Aorta (tissue), 5 donors: ENCODE measurements at places on chromosomes 3 and 15. TPM values are rescaled to one million over a fixed set of nuclear protein-coding genes. Genes with fewer than 3 reads are reported as not detected.

GRCh38 chr3:55686426-55687254, 199.5 kb upstream of the WNT5A start:
- no peak for DNase-seq
- H3K36me3 ChIP-seq, result no peaks in the 10 kb centered on the region
- no peaks in the 10 kb centered on the region for H3K4me1 ChIP-seq
- no peak overlapping the region for H3K27ac ChIP-seq

- H3K4me1 ChIP-seq, result no peaks in the 10 kb centered on the region
- DNase-seq, result peak; percentile 92
- peak within 1 kb of the TSS; percentile 73 for H3K4me3 ChIP-seq
- H3K36me3 ChIP-seq, result peaks cover under 1% of the 10 kb centered on the region
Measured at GRCh38 chr3:40476478-40477470, at the start of gene ZNF619. ZNF619 (plus strand) TSS chr3:40477122; CDS start chr3:40477980, 858 bp downstream.

DNA sequence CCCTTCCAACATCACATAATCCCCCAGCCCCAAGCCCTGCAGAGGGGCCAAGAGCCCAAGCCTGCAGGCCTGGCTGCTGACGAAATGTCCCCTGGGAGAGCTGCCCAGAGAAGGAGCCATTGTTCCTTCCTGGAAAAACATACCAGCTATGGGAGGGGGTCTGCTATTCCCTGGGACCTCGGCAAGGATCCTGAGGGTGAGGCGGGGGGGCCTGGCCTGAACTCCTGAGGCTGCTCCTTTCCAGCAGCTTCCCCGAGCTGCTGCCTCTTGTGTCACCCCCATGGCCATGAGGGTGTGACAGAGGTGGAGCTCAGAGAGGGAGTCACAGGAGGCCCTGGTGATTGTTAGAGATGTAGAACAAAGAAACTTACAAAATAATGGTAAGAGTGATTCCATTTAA, 12.9 kb downstream of the LOXL1 start:
- no peaks in the 10 kb centered on the region for H3K36me3 ChIP-seq
- H3K27me3 ChIP-seq, result no peaks in the 10 kb centered on the region
- peak; percentile 75 for DNase-seq
- H3K4me1 ChIP-seq, result peaks cover 5% of the 10 kb centered on the region

COL6A5 gene
- not detected for total RNA-seq

DNA sequence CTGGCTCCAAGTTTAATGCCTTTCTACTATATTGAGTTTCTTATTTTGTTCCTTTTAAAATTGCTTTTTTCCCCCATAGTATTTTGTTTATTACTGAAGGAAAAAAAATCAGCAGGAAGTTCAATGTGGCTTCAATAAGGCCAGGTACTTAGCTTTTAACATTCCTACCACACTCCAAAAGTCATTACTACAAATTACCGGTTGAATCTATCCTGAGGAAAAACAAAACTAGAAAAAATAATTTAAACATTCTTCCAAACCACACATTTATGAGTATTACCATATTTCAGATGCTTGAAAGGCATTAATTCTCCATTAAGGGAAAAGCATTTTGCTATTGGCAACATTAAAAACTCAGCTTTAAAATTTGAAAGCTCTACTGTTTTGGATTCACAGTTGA, 20.2 kb upstream of the TNFSF10 start:
- H3K4me3 ChIP-seq, result no peak overlapping the region
- no peaks in the 10 kb centered on the region for H3K27me3 ChIP-seq
- H3K4me1 ChIP-seq, result no peaks in the 10 kb centered on the region
- no peaks in the 10 kb centered on the region for H3K36me3 ChIP-seq
- DNase-seq, result no peak

GRCh38 chr3:150635526-150635925, 32.4 kb downstream of the SELENOT start:
- H3K4me3 ChIP-seq, result no peak overlapping the region
- no peaks in the 10 kb centered on the region for H3K36me3 ChIP-seq
- DNase-seq, result no peak
- H3K4me1 ChIP-seq, result no peaks in the 10 kb centered on the region
- no peak overlapping the region for H3K27ac ChIP-seq

DNA sequence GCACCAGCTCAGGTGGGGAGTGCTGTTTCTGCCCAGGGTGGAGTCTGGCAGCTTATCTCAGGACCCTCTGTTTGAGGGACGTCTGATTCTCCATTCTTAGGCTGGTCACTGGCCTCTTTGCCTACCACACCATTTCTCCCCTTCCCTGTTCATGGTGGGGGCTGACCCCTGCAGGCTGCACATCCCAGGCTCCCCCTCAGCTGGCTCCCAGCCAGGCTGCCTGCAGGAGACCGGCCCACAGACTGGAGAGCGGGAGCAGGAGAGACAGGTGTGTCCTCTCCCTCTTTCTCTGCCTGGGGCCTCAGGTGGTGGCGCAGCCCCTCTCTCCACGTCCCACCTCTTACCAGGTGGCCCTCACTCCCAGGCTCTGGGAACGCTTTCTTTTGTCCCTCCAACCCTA, 60.8 kb downstream of the RAB11A start:
- no peaks in the 10 kb centered on the region for H3K27me3 ChIP-seq
- H3K4me3 ChIP-seq, result no peak overlapping the region
- no peak overlapping the region for H3K27ac ChIP-seq
- no peak for DNase-seq

DNA sequence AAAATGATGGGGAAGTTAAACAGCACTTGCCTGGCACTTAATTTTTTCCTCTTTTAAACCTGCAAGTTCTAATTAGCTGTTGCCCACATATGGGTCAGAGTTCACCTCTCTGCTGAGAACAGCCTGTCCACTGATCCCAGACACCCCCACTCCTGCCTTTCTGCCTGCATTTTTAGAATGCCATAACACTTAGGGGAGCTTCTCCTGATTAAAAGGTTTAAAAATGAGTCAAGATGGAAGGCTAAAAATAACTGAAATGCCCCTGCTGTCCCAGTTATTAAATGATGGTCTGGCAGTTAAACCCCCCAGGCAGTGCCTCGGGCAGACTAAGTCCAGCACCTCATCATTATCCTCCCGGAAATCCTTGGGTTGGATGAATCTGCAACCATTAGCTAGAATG, 913.6 kb upstream of the ARPP21 start:
- no peaks in the 10 kb centered on the region for H3K36me3 ChIP-seq
- H3K27me3 ChIP-seq, result no peaks in the 10 kb centered on the region
- no peak overlapping the region for H3K4me3 ChIP-seq
- no peak for DNase-seq

DNA sequence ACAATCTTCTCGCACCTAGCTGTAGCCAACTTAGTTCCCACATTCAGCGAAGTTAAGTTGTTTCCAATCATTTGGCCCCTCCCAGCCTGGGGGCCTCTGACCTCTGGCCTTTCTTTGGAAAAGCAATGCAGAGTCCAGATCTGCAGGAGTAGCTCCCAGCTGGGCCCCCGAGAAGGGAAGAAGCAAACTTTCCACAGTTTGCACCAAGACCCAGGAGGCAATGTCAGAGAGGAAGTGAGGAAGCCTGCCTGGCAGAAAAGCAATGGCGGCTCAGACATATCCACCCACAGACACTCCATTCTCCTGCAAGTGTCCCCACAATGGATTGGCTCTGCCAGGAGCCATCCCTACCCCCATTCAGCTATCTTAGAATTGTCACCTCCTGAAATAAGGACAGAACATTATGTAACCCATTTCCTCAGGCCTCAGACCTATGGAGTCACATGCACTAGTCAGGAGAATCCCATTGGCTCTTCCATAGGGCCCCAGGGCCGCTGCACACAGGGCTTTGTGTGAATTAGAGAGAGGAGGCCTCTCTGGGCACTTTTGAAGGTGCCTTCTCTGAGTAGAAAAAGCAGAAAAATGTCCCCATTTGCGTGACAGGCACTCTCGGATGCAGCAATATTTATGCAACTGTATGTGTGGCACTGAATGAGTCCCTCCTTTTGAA, 3.0 kb upstream of the BUB1B start:
- H3K27ac ChIP-seq, result no peak overlapping the region
- no peaks in the 10 kb centered on the region for H3K27me3 ChIP-seq
- no peak overlapping the region for H3K4me3 ChIP-seq
- H3K4me1 ChIP-seq, result no peaks in the 10 kb centered on the region

DNA sequence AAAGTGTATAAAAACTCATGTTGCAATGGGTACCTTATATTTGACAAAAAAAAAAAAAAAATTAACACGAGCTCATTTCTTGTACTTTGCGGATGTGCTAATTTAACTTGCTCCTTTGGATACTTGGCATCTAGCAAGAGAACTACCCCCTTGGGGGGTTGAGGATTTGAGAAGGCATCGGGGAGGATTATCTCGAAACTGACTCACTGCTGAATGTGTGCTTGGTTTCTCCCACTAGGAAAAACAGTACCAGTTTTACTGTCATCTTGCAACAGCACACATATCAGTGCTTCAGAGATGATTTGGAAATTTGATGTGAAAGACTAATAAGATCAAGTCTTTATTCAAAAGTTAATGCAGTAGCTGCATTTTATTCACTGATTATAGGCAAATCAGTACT, 891 bp downstream of the EXOG start:
- peak overlapping the region; percentile 96 for H3K4me3 ChIP-seq
- no peak for DNase-seq
- no peaks in the 10 kb centered on the region for H3K36me3 ChIP-seq

TNNC1 gene
- 4.7 TPM for total RNA-seq

GRCh38 chr3:182682263-182683241, 110.8 kb upstream of the ATP11B start:
- H3K4me1 ChIP-seq, result no peaks in the 10 kb centered on the region
- DNase-seq, result peak; percentile 49
- H3K4me3 ChIP-seq, result peak overlapping the region; percentile 57

- no peak for DNase-seq
- no peak overlapping the region for H3K4me3 ChIP-seq
- no peaks in the 10 kb centered on the region for H3K36me3 ChIP-seq
- no peak overlapping the region for H3K27ac ChIP-seq
- no peaks in the 10 kb centered on the region for H3K27me3 ChIP-seq
- H3K4me1 ChIP-seq, result peaks cover 15% of the 10 kb centered on the region
Measured at GRCh38 chr3:73490453-73491286, 134.1 kb downstream of the PDZRN3 start.

DNA sequence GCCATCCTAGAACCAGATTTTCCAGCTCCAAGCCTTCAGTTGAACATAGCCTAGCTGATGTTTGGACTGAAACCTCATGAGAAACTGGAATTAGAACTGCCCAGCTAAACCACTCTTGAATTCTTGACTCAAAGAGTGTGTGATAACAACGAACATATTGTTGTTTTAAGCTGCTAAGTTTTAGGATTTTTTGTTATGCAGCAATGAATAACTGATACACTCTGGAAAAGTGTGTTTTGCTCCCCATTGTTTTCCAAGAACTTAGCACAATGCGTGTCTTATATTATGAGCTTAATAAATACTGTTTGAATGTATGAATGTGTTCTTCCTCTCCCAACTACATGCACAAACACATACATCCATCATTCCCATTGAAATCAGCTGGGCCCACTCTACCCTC, 379.6 kb downstream of the EDEM1 start:
- H3K27ac ChIP-seq, result no peak overlapping the region
- DNase-seq, result no peak
- no peaks in the 10 kb centered on the region for H3K27me3 ChIP-seq
- no peaks in the 10 kb centered on the region for H3K36me3 ChIP-seq
- H3K4me3 ChIP-seq, result no peak overlapping the region

GRCh38 chr3:4008205-4008604, 209.0 kb downstream of the LRRN1 start:
- no peaks in the 10 kb centered on the region for H3K36me3 ChIP-seq
- H3K27me3 ChIP-seq, result no peaks in the 10 kb centered on the region
- no peak overlapping the region for H3K4me3 ChIP-seq
- no peaks in the 10 kb centered on the region for H3K4me1 ChIP-seq
- no peak overlapping the region for H3K27ac ChIP-seq

CPNE9 gene
- not detected for total RNA-seq

C3orf22 gene
- not detected for total RNA-seq

SLC12A1 gene
- 0.81 TPM for total RNA-seq

SERINC4 gene
- not detected for total RNA-seq

GRCh38 chr3:49661281-49661680, 12.9 kb upstream of the APEH start:
- H3K27ac ChIP-seq, result no peak overlapping the region
- H3K36me3 ChIP-seq, result no peaks in the 10 kb centered on the region
- no peaks in the 10 kb centered on the region for H3K4me1 ChIP-seq

DNA sequence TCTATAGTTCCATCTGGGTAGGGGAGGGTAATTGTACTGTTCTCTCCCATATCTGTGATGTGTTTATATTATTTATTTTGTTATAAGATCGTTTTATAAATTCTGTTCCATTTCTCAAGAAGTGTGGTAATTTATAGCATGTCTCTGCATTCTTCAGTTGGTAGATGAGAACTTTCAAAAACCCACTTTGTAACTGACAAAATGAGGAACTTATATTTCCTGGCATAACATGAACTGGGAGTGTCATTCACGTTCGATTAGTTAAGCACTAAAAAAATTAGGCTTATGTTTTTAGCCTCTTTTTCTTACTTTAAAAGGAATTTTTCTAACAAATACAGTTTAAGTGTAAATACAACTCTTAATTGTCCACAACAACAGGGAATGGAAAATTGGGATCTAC, 230.8 kb downstream of the CGGBP1 start:
- DNase-seq, result no peak
- H3K36me3 ChIP-seq, result no peaks in the 10 kb centered on the region
- H3K4me1 ChIP-seq, result no peaks in the 10 kb centered on the region
- no peak overlapping the region for H3K27ac ChIP-seq

DNA sequence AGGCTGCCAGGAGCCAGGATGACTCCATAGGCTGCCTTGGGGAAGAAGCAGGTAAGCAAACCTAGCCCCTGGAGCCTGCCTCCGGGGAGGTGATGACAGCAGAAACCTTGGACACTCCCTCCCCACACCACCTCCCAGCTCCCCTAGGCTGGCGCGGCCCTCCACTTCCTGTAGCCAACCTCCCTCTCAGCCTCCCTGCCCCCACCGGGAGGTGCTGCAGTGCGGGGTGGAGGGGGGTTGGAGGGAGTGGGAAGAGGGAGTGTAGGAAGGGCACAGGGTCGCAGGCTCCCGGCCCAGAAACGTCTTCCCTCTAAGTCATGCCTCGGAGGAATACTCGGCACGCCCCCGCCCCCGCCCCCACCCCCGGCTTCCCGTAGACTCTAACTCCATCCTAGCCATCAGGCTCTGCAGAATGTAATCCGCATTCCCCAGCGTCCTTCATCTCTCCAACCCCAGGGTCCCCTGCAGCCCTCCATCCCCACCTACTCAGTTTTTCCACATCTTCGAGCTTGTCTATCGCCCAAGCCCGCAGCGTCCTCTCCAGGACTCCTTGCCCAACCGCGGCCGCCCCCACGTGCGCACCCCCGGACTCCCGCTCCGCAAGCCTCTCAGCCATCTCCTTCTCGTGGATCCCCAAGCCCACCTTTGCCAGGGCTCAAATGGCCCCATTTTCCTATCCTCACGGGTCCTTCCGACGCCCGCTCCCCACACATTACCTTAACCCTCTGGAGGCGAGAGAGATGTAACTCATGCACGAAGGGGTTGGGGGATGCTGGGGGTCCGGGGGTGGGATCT, 528 bp downstream of the LPCAT4 start:
- peak overlapping the region; percentile 72 for H3K4me3 ChIP-seq
- no peak overlapping the region for H3K27ac ChIP-seq
- no peaks in the 10 kb centered on the region for H3K4me1 ChIP-seq

- no peaks in the 10 kb centered on the region for H3K27me3 ChIP-seq
- no peaks in the 10 kb centered on the region for H3K4me1 ChIP-seq
- no peak overlapping the region for H3K27ac ChIP-seq
- no peaks in the 10 kb centered on the region for H3K36me3 ChIP-seq
- H3K4me3 ChIP-seq, result no peak overlapping the region
Measured at GRCh38 chr15:93929375-93930094, 301.8 kb upstream of the MCTP2 start.

PTPN23 gene
- total RNA-seq, result 44.0 TPM

- no peaks in the 10 kb centered on the region for H3K27me3 ChIP-seq
- H3K4me3 ChIP-seq, result no peak overlapping the region
- no peak overlapping the region for H3K27ac ChIP-seq
- DNase-seq, result no peak
- H3K36me3 ChIP-seq, result no peaks in the 10 kb centered on the region
Measured at GRCh38 chr15:91264651-91265351, 164.7 kb downstream of the SV2B start.

WDR93 gene
- total RNA-seq, result not detected
